ENCODE measurements at places on chromosomes 5 and 9.

GRCh38 chr9:117678871-117679270, 25.3 kb upstream of the TLR4 start:
- DNase-seq: no peak

GRCh38 chr5:372556-372995, 51.1 kb downstream of the AHRR start:
- peak; percentile 74 for DNase-seq

DNA sequence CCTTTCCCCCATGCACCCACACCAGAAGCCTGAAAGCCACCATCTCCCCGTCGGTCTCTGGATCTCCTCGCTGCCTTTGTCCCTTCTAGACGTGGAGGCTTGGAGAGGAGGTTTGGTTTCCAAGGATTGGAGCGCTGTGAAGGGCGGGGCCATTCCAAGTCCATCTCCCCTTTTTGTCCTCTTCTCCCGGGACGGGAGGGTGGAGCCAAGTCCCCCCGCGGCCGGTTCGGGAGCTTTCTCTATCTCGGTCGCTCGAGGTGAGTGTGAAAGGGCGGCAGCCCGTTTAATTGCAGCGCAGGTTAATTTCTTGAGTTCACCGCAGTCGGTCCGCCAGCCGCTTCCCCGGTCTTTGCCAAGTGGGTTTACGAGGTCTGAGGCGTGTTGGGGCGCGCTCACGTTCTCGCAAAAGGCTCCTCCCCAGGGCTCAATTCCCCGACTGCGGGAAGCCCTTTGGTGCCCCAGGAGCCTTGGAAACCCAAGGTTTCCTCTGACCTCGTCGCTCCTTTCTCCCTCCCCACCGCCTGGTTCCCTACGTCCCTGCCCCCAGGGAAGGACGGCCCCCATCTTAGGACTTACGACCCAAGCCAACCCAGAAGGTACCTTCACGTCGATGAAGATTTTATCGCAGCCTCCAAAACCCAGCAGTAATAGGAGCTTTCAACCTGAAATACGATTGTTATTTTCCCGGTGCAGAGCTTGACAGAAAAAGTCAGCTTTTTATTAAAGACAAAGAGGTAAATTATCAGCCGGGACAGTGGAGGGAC, 2.8 kb upstream of the ZNF462 start:
- peak; percentile 84 for DNase-seq

DNA sequence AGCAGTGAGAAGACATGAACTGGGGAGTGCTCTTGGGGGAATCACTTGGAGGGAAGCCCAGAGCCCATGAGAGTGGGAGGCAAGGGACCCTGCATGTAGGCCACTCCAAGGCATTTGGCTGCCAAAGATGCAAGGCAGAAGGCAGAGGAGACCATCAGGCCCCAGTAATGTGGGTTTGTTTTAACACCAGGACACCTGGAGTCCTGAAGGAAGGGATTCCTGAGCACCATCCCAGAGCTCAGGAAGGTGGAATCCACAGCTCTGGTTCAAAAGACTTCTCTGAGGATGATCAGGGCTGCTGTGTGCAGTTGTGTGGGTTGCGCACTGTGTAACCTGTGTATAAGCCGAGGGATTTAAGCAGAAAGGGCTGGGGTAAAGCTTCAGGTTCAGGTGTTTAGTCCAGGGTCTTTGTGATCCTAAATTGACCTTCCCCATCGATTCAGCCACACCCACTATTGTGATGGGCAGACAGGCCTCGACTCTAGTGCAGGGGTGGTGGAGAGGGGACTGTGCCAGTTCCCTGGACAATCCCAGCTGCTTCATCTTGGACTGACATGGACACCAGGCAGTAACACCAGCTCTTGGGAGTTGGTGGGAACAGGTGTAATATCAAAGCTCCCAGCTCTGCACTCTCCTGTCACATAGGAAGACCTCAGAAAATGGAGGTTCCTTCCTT, 11.0 kb downstream of the B4GALT7 start:
- no peak for DNase-seq

GRCh38 chr5:14270209-14270702, 127.1 kb downstream of the TRIO start:
- DNase-seq: no peak

DNA sequence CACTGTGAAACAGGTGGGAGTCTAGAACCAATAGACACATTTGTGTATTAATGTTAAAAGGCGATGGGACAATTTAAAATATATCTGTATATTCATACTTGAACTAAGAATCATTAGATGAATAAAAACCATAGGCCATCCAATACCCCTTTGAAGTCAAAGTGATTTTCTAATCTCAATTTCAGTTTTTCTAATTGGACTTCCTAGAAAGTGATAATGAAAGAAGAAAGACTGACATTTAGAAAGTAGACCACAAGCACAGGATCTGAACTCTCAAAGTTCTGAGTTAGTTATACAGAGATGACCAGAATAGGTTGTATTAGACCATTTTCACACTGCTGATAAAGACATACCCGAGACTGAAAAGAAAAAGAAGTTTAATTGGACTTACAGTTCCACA, 412.8 kb upstream of the PIK3R1 start:
- DNase-seq: no peak

DNA sequence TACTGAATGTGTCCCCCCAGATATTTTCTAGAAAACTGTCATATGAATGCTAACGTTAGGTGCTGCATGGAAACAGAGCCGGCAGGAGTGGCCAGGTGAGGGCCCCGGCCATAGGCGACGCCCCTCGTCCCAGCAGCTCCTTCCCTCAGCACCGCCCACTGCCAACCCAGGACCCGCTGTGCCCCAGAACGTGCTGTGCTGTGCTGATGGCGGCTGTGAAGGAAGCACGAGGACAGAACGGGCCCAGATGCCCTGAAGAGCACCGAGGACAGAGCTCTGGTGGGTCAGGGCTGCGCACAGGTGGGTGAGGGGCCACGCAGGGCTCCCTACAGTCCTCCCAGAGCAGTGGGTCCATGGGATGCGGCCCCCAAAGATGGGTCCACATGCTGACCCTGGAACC, 30.3 kb downstream of the LPCAT1 start:
- no peak for DNase-seq

- DNase-seq: no peak
Observed at GRCh38 chr5:135567661-135568060, 11.1 kb downstream of the CXCL14 start.

GRCh38 chr5:108461628-108462367, 79.9 kb upstream of the FBXL17 start:
- no peak for DNase-seq

DNA sequence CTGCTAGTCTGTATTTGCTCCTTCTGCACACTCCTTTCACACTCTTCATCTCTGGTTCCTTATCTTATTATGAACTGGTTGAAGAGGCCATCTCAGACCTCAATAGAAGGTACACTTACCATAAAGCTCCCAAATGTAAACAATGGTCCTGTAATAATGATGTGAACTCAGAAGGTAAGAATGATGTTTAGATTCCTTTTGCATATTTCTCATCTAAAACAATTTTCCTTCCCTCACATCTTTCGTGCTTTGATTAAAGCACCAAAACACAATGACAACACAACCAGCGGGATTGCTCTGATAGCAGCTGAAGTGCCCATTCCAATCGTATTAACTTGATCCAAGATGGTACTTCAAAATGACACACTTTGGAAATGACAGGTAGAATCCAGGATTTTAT, 34.3 kb downstream of the NFIB start:
- DNase-seq: no peak

DNA sequence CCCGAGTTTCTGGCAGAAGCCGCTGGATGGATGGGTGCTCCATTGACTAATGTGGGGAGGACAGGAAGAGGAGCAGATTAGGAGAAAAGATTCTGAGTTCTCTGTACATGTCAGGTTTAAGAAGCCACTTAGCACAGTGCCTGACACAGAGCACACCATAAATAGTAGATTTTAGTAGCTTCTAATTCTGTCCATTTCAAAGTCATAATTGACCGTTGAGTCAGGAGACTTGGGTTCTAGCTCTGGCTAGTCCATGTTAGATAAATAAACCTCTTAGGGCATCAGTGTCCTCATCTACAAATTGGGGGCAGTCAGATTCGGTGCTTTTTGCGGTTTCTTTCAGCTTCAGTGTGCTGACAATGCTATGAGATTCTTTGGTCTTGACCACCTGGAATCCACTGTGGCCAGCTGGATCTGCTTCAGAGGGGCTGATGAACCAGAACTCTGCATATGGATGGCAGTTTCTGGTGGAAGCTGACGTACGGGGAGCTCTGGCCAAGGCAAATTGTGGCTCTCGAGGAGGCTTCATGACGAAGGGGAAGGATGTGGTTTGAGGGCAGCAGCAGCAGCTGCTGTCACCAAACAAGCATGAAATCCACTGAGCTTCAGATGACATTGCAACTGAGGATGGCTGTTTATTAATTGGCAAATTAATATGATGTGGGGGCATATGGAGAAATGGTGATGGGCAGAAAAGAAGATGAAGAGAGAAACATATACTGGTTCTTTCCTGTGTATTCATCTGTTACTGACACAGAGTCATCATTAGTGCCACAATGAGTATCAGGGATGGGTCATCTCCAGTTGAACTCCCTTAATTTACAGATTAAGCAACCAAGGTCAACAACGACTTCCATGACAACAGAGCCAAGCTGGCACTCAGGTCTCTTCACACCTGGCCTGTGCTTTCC, 134.4 kb downstream of the AOPEP start:
- DNase-seq: no peak

GRCh38 chr9:34170237-34170991, 8.4 kb upstream of the UBAP1 start:
- DNase-seq: no peak

GRCh38 chr5:151108566-151108965, 27.7 kb upstream of the TNIP1 start:
- no peak for DNase-seq

DNA sequence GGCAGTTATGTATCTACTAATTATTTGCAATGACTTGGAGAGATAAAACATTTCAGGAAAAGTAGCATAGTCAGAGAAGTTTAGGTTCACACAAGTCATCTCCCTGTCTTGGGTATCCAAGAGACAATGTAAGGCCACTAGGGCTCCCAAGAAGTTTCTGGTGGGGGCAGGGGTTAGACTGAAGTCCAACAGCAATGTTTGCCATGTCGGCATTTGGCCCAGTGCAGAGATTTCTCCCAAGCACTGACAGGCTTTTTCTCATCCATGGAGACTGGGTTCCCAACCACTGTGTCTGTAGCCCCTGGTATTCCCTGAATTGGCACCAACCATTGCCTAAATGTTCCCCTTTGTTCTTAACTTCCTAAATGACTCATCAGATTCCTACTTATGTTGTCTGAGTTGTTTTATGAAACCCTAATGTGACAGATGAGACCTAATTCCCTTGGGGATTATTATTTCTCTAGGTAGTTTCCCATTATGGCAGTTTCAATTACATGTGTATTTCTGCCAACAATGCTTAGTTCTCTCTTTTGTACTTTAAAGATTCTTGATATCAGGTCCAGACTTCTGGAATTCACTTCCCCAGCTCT, 103.6 kb upstream of the EGFLAM start:
- DNase-seq: no peak

DNA sequence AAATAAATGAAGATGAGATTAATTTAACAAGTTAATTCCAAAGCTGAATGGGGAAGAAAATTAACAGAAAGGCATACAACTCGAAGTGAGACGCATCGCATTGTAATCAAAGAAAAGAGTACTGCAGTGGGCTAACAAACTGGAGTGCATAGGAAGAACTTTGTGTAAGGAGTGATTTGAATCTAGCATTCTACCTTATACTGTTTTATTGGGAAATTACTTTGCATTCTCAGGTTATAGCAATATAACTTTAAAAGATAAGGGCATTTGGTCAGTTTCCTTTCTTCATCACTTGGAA, 124.5 kb upstream of the TLE4 start:
- no peak for DNase-seq

DNA sequence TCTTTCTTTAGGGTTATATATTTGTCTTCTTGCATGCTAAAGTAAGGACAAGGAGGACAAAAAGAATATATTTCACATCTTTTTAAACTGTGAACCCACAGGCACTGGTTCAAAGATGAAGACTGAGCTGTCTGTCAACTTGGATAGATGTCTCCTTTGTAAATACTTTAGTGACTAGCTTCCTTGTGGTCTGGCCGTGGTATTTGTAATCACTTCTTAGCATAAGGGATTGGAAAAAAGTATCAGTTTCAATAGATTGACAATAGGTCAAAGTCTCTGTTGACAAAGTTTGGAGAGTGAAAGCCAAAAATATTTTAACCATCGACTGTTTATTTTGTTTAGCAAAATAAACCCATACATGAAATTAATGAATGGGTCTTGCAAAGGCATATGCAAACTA, 91.4 kb downstream of the TMEM167A start:
- no peak for DNase-seq

DNA sequence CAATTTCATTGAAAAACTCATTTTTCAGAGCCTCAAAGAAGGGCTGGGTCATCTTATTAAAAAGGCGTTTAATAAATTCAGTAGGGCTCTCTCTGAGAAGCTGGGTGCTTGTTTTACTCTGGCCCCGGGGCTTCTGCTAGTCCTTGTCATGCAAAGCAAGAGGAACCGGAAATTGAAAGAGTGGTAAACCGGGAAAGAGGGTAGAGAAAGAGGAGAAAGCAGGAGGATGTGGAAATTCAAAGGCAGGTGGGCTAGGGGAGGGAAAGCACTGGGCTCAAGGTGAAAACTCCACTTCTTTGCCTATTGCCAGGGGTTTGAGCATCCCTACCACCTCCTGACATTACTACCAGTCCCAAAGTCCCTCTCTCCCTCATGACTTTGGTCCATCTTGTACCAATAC, 64.6 kb upstream of the AGXT2 start:
- DNase-seq: no peak

- DNase-seq: peak; percentile 35
Observed at GRCh38 chr9:114099669-114100270, 678 bp upstream of the KIF12 start.

DNA sequence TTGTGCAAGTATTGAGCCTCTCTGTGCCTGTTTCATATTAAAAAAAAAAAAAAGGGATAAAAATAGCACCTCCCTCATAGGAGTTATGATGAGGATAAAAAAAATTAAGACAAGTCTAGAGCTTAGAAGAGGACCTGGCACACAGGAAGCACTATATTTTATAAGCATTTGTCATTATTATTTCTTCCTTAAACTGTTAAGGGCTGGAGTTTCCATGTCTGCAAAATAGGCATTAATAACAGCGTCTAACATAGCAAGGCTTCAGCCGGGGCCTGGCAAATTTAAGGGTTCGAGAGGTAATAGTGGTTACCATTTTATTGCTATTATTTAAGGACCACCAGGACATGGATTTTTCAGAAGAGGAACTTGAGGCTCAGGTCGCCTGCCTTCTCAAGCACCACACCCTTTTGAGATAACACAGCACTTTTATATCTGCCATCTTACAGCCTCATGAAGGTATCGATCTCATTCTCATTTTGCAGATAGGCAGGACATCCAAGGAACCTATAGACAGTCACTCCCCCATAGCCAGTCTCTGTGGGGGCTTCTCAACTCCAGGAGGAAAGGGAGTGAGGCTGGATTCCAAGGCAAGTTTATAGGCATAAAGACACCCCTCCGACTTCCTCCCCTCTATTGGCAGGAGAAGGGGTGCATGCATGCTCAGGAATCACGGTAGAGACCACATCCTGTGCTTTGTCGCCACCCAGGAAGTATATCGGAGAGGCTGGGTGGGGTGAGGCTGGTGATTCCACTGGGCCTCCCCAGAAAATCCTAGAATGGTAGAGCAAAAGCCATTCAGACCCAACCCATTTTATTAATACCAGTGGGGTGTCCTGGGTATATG, 2.4 kb downstream of the ANXA6 start:
- no peak for DNase-seq

All from suprapubic skin (tissue), 4 donors.